ENCODE measurements at places on chromosomes 2 and 18. TPM values are rescaled to one million over a fixed set of nuclear protein-coding genes. Genes with fewer than 3 reads are reported as not detected.

Gene RIT2
- not detected for total RNA-seq

Gene DYNAP
- total RNA-seq, result not detected

GRCh38 chr18:11999429-11999828 lies 18.1 kb downstream of the IMPA2 start:
- no peak overlapping the region for H3K27ac ChIP-seq
- no peaks in the 10 kb centered on the region for H3K27me3 ChIP-seq
- peaks cover 5% of the 10 kb centered on the region for H3K36me3 ChIP-seq
- no peak for DNase-seq

- H3K4me3 ChIP-seq, result no peak overlapping the region
- no peaks in the 10 kb centered on the region for H3K4me1 ChIP-seq
- no peak for DNase-seq
These were observed 179.3 kb downstream of the TMEM18 start for GRCh38 chr2:497770-498492.

DNA sequence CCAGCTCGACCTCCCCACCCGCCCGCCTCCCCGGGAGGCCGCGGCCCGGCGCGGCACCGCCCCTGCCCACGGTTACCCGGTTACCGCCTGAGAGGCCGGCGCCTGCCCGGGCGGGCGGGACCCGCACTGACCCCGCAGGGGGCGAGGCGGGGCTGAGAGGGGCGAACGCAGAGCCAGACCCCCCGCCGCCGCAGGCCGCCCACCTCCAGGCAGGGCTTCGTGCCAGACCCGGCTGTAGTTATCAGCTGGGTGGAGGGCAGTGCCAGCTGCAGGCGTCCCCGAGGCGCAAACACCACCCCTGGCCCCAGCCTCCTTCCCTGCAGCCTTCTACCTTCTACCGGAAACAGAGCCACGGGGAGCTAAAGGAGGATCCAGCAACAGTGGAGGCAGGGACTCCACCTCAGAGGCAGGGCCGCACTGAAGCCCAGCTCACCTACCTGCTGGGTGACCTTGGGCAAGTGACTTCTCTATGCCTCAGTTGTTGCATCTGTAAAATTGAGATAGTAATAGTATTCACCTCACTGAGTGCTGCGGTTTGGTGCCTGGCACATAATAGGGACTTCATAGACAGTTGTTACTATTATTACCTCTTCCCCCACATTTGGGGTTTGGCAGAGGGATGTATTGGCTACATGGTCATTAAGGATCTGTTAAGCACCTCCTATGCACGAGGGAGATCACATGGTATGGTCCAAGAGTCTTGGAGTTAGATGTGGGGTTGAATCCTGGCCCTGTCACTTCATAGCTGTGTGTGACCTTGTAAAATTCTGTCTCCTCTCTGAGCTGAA lies 231.6 kb upstream of the SMAD2 start:
- H3K4me3 ChIP-seq, result peak overlapping the region; percentile 59
- no peaks in the 10 kb centered on the region for H3K36me3 ChIP-seq
- peaks cover 21% of the 10 kb centered on the region for H3K27me3 ChIP-seq
- peaks cover 2% of the 10 kb centered on the region for H3K4me1 ChIP-seq

GRCh38 chr2:223469270-223470046 lies 132.7 kb downstream of the SCG2 start:
- no peaks in the 10 kb centered on the region for H3K36me3 ChIP-seq
- no peak overlapping the region for H3K4me3 ChIP-seq
- no peaks in the 10 kb centered on the region for H3K4me1 ChIP-seq
- no peak overlapping the region for H3K27ac ChIP-seq
- H3K27me3 ChIP-seq, result no peaks in the 10 kb centered on the region

GRCh38 chr2:207274530-207275189 lies 108.9 kb upstream of the KLF7 start:
- DNase-seq, result no peak
- H3K4me1 ChIP-seq, result peaks cover 7% of the 10 kb centered on the region
- H3K27me3 ChIP-seq, result no peaks in the 10 kb centered on the region
- H3K4me3 ChIP-seq, result no peak overlapping the region
- H3K36me3 ChIP-seq, result no peaks in the 10 kb centered on the region

- no peaks in the 10 kb centered on the region for H3K4me1 ChIP-seq
- no peak overlapping the region for H3K27ac ChIP-seq
- no peaks in the 10 kb centered on the region for H3K27me3 ChIP-seq
- no peak for DNase-seq
These were observed 2136.2 kb upstream of the CELF4 start for GRCh38 chr18:39701839-39702238.

All from activated naive CD4-positive, alpha-beta T cell treated with anti-CD3 and anti-CD28 coated beads for 36 hours (primary cell).